ENCODE measurements at places on chromosomes 1 and 21. TPM values are rescaled to one million over a fixed set of nuclear protein-coding genes. Genes with fewer than 3 reads are reported as not detected.

DNA sequence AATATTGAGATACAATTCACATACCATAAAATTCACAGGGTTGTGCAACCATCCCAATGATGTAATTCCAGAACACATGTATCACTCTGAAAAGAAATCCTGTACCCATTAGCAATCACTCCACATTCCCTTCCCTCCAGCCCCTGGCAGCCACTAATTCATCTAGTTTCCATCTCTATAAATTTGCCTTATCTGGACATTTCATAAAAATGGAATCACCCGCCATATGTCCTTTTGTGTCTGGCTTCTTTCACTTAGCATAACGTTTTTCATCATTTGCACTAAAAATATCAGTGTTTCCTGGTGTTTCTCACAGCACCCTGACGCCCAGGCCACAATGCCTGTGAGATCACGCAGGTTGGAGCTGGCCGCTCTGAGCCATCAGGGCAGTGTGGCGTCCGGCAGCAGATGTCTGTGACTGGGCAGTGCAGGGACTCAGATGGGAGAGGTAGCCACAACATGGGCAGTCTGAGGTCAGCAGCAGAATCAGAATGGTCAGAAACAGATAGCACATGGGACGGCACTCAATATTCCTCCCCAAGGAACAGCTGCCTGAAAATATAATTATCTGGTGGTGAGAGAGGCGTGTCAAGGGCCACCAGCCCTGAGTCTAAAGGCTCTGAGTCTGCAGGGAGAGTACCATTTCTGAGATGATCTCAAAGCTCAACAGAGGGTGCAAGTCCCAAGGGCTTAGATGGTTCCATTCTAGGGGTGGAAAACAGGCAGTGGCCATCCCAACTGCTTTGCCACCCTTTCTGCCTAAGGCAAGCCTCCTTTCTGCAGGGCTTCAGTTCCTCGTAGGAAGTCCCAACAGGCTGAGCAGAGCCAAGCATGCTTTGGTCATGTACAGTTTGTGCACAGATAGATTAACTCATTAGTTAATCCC is 129.4 kb upstream of the EDN2 start:
- no peak for DNase-seq

DNA sequence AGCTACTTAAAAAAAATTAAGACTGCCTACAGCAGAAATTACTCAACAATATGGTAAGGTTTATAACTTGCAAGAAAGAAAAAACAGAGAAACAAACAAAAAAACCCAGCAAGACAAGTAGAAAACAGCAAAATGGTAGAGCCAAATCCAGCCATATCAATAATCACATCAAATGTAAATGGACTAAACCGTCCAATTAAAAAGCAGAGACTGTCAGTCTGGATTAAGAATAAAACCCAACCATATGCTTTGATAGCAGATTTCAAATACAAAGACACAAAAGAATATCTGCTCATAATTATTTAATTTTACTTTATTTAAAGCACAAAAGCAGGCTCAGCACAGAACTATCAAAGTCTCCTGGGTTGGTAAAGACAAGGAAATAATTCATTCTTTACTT is 17.5 kb downstream of the PACC1 start:
- DNase-seq = no peak

GRCh38 chr21:42836402-42836666 is 43.0 kb downstream of the WDR4 start:
- no peak for DNase-seq

DNA sequence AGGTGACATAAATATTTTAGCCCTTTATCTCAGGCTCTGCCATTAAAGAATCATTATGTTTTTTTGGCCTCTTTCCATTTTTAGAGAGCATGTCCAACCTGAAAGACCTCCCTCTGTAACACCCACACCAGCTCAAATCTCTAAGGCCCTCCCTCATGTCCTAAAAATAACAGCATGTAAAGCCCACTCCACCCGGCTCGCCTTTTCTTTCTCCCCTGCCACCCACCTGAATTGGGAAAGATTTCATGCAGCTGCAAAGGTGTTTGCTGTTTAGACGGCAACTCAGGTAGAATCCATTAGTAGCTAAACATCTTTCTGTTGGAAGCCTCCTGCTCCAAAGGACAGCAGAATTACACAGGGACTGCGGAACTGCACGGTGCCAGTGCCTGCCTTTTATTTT is 79.9 kb downstream of the DMRTA2 start:
- no peak for DNase-seq

DNA sequence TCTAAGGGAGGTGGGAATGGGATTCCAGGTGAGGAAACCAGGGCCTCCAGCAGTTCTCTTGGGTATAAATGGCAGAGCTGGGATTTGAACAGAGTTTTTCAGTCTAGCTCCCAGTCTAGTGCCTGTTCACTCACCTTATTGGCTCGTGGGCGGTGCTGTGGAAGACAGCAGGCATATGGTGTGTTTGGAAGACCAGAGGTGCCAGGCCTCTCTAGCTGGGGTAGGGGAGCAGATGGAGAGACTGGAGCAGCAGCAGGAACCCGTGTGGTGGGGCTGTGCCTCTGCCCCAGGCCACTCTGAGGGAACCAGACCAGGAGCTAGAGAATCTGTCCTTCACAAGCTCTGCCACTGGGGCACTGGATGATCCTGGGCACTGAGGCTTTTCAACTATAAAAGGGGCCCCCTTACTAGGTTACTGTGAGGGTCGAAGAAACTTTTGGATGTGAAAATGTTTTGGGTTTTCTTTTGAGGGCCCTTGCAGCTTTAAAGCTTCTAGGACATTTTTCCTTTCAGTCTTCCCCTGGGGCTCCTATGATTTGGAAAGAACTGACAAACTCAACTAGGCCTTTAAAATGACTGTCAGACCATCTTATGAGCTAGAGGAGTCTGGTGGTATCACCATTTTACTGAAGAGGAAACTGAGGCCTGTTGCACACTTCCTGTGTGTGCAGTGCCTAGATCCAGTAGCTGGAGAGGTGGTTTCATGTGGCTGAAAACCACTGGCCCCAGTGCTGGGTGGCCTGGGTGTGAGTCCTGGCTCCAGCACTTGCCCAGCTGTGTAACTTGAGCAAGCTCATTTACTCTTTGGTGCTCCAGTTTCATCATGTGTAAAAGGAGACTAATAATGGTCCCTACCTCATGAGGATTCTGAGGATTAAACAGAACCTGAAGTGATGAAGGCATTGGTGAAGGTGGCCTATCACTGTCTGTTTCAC is 6.1 kb downstream of the DMRTB1 start:
- DNase-seq = no peak

DNA sequence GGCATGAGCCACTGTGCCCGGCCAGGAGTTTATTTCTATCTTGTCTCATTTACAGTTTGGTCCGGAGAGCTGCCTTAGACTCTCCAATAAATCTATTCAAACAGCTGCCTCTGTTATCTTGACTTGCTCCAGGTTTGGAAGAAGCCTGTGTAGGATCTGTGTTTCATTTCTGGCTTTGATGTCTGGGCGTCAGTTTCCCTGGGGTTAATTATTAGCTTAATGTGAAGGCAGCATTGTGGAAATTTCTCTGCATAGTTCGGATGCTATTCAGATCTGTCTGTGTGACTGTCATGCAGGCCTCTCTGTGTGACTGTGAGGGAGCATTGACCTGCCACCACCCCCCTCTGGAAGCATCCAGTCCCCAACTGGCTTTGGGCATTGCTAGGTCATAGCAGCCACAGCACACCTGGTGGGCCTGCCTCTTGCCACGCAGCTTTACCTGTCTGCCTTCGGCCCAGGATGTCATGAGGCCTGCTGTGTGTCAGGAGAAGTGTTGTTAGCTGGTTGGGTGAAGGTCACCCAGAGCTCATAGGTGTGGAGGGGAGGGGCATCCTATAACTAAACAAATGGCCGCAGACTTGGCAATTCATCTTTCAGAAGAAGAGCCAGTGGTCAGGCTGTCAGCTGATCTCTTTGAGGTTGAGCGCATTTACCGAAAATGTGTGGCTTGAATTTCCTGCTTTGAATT is 9.8 kb downstream of the IFNGR2 start:
- peak; percentile 37 for DNase-seq

DNA sequence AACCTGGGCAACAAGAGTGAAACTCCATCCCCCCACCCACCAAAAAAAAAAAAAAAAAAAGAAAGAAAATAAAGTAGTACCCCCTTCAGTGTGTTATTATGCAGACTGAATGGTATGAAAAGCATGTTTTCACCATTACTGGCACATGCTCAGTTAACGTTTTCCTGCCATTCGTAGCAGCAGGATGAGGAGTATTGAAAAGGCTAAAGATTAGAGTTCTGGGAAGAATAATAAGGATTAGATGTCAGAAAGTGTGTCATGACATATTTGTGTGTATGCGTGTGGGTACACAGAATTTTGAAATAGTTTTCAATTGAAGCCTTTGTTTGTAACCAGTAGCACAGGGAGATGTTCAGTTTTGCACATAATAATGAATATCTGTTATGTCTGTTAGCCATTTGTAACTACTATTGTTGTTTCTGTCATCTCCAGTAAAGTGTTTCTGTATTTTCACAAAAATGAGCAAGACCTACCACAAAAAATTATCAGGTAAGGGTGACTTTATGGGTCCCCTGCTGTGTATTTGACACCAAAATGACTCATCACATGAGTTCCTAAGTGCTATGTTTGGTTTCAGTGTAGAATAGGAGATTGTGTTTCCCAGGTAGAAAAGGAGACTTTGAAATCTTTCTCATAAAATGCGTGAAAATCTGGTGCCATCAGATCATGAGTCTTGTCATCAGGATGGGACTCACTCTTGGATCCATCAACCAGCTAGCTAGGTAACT is 358.9 kb downstream of the DISC1 start:
- no peak for DNase-seq

Gene DMBX1
- not detected for total RNA-seq

- no peak for DNase-seq
These were observed 10.5 kb upstream of the HMGN1 start for GRCh38 chr21:39359382-39359781.

GRCh38 chr1:193270996-193271395 is 84.6 kb upstream of the B3GALT2 start:
- DNase-seq = no peak

- DNase-seq = no peak
These were observed 132.9 kb downstream of the COQ8A start for GRCh38 chr1:227072991-227073390.

Gene CLCA1
- total RNA-seq = 0.37 TPM

DNA sequence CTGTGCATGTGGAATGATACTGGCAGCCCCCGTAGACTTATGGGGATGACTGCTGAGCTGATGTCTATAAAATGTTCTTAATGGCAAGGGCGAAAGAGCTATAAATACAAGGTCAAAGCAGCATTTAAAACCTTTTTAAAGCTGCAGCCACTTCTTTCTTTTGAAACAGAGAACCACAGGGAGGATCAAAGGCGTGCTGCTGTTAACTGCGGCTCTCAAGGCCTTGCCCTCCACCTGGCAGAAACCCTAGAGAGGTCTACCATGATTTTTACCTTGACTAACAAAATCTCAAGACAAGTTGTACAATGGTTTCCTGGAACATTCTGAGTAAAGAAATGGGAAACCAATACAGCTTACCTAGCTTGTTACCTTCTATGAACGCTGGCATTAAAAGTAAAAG is 89.7 kb downstream of the SLC45A1 start:
- DNase-seq = no peak

Gene IQGAP3
- total RNA-seq = 2.5 TPM

DNA sequence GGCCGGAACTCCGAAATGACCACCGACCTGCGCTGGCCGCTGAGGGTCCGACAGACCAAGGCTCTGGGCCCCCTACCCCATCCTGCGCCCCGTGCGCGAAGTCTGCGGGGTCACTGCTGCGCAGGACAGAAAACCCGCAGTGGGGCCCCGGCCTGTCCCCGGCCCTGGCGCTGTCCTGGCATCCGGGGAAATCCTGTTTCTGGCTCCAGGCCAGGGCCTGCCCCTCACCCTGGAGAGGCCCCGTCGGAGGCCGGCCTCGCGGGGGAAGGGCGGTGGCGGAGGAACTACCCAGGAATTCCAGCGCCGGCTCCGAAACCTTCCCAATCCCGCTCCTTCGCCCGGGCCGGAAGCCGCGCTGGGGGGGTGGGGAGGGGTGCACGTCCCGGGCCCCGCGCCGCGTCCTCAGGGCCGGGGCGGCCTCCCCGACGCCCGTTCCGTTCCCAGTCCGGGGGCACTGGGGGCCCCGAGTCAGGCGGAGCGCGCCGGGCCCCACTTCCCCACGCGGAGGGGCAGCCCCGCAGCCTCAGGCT is 77.0 kb downstream of the MORN1 start:
- peak; percentile 43 for DNase-seq

Measured in mucosa of gallbladder (tissue), 1 donor.